ENCODE measurements at places on chromosomes 7 and 10.

- DNase-seq, result no peak
Measured at GRCh38 chr10:25839683-25840082, 94.3 kb upstream of the MYO3A start.

- DNase-seq, result no peak
Measured at GRCh38 chr10:11006428-11006825, 11.2 kb upstream of the CELF2 start.

GRCh38 chr7:2209961-2210323 is 22.8 kb downstream of the MAD1L1 start:
- no peak for DNase-seq

DNA sequence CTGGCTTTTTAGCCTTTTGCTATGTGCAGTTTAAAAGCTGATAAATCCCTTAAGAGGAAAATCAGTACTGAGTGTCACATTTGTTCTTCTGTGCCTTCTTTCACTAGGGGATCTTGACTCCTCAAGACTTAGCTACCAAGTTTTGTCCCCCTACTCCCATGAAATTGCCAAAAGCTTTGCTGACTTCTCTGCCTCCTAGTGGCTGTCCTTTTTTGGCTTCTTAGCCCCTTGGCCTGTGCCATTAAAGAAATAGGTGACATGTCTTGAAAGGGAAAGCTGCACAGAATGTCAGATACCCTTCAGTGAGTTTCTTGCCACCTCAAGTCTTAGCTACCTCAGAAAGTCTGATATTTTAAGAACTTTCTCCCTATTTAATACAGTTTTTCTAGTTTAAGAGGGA is 10.5 kb downstream of the MKLN1 start:
- no peak for DNase-seq

DNA sequence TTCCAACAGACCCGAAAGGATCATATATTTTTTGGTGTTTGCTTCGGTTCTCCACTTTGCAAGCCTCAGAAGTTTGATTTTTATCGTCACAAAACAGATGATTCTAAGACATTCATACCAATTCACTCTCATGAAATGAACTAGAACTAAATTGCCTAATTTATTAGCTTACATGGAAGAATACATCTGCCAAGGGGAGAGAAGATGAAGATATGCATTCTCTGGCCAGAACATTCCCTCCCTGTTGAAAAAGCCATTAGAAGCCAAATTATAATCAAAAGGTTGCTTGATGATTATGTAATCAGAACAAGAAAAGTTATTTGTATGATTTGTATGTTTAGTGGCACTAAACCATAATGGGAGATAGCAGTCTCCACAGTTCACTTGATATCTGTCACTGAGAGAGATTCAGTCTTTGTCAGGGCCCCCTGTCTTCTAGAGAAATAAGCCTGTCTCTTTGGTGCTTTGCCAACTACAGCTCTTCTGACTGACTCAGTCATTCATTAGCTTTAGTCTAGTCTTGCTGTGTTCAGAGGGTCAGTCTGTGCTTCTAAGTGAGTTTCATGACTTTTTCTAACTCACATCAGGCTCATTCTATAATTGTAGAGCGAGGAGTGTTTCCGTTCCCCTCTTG is 95.3 kb upstream of the GNAI1 start:
- DNase-seq, result no peak

DNA sequence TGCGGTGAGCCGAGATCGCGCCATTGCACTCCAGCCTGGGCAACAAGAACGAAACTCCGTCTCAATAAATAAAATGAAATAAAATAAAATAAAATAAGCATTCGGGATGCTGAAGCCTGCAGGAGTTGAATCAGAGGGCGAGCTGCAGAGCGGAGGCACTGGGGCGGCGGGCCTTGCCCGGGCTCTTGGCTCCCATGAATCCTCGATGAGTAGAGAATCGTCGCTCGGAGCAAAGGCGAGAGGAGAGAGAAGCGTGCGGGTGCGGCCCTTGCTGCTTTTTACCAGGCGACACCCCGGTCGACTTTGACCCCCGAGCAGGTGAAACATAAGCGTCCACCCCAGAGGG is 168.3 kb downstream of the UBE2H start:
- DNase-seq, result no peak

- DNase-seq, result no peak
Measured at GRCh38 chr10:59582058-59582457, 127.6 kb downstream of the SLC16A9 start.

DNA sequence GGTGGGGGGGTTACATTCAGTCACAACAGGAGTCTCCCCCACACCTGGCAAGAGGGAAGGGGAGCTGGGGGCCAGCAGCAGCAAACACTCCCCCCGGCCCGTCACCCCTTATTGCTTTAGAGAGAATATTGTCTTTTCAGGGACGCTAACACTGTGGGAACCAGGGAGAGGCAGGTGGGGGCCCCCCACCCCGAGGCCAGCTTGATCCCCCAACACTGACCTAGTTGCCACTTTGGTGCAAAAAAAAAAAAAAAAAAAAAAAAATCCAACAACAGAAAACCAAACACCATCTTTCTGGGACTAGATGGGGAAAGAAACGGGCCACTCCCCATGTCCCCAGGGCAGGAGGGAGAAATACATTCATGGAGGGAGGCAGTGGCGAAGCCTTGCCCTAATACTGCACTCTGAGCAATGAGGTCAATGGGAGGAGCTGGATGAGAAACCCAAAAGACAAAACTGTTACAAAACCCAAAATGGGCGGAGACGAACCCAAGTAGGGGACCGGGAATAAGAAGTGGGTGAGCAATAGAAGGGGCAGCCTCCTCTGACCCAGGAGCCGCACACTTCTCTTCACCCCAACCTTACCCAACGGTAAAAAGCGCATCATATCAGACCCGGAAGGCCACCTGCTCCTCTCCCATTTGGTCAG is 6.5 kb downstream of the GNB2 start:
- DNase-seq, result no peak

DNA sequence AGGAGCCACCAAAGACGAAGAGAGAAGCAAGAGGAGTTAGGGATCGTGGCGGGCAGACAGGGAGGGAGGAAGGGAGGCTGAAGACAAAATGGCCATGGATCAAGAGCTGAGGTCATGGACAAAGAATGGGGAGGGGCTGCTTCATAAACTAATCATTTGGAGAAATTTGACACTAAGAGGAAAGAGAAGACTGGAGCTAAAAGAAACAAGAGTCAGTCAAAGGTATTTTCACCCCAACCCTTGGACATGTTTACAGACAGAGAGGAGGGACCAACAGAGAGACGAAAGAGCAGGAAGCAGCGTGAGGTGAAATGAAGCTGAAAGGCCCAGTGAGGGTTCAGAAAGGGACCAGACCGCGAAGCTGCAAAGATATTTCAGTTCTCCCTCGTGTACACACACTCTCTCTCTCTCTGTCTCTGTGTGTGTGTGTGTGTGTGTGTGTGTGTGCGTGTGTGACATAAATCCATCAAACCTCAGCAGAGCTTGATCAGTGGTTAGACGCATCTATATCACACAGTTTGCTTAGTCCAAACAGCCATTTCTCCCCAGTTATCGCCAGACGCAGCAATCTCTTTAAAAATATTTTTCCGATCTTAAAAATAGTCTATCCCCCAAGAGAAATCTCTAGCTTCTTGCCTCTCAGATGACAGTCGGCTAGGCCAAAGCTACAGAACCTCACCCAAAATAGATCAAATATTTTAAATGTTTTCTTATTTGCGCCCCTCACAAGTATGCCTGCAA is 12.5 kb upstream of the CALD1 start:
- no peak for DNase-seq

DNA sequence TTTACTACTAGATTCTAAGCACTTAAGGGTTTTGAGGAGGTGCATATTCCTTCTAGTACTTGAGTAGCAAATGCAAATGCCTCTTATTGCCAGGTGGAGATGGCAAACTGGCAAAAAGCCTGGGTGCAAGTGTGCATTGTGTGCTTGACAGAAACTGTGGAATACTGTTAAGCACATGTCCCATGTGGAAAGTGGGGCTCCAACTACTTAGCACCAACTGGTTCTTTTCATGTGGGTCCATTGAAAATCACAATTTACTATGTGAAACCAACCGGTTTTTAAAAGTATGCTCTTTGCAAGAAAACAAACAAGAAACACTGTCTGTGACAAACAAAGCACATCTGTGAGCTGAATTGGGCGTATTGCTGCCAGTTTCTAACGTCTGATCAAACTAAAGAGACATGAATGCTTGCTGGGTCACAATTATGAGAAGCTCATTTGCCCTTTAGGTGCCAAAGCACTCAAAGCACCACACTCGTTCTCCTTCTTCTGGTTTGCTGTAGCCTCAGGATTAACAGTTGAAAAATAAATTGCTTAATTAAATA is 197.4 kb downstream of the SEMA3E start:
- DNase-seq, result no peak

DNA sequence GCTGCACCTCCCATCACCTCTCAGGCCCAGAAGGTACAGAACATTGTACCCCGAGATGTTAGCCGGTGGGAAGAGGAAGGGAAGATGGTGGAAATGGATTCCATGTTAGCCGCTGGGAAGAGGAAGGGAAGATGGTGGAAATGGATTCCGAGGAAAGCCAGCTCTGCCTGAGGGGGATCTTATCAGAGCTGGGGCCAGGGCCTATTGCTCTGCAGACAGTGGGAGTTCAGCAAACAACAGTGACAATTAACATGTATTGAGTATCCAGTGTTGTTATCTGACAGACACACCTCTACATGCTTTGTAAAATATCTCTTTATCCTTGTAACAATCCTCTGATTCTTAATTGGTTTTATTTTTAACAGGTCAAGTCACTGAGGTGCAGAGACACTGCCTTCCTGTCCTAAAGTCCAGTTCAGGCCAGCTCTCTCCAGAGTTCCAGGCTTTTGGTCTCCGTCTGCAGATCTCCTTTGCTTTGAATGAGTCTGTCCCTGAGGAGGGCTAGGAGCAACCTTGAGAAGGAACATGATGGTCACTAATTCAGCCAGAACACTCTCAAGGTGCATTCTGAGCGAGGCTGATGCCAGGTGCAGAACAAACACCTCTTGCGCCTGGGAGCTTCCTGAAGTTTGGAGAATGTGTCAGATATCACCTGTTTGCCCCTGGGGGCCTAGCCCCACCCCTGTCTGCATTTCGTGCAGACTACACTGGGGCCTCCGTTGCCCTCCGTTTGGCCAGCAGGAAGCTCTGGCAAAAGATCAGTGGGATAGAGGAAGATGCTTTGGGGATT is 82.4 kb upstream of the PODXL start:
- DNase-seq, result no peak

- no peak for DNase-seq
Measured at GRCh38 chr10:22604344-22605126, 109.8 kb downstream of the PIP4K2A start.

DNA sequence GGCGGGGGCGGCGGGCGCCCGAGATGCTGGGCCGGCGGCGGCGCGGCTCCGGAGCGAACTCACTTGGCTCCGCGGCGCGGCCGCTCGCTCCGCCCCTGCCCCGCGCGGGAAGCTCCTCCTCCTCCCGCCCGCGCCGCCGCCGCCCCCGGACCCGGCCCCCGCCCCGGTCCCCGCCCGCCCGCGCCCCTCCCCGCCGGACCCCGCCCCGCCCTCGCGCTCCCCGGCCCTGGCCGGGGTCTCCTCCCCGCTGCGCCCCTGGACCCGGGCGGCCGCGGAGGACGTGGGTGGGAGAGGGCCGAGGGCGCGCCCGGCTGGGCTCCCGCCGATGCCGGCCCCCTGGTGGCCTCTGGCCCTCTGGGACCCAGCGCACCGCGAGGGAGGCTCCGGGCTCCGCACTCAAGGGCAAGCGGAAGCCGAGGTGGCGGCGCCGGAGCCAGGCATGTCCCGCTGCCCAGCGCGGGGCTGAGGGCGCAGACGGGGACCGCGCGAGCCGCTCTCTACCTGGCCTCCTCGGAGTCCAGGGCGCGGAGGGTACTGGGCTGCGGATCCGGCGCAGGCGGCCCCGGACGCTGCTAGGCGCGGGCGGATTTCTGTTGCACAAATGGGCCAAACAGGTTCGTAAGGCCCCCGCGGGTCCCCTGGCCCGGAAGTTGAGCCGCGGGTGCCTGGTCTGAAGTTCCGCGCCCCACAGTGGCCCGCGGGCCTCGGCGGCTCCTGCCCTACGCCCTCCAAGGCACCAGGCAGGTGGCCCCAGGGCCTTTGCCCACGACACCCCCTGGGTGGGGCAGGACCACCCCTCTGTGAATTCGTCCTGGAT is at the start of gene TCERG1L:
TSS of gene TCERG1L (minus strand) at position 61 of the 817 bp plus-strand sequence. CDS start 86 bp downstream, outside the sequence.
- no peak for DNase-seq

DNA sequence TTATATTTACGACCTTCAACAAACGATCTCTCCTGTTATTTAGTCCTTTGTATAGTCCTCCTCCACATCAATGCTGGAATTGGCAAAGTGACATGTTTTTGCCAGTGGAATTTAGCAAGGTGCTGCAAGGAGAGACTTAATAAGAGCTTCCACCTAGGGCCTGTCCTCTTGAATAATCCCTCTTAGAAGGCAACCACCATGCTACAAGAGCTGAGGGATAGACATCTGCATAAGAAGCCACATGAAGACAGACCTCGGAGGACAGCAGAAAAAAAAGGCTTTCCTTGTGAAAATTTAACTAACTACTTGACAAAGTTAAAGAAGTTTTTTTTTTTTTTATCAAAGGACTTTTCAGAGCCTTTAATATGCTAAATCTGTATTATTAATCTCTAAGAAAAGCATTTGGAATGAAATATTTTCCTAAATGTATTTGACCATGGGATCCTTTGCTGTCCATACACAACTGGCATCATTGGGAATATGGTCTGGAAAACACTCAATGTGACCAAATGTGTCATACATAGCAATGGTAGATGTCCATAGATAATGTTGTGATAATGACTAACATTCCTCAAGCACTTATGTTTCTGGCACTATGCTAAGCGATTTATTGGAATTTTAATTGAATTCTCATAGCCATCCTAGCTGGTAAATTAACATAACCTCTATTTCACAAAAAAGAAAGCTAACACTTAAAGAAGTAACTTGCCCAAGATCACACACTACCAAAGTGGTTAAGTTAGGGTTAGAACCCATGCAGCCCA is 13.2 kb downstream of the HYCC1 start:
- no peak for DNase-seq

DNA sequence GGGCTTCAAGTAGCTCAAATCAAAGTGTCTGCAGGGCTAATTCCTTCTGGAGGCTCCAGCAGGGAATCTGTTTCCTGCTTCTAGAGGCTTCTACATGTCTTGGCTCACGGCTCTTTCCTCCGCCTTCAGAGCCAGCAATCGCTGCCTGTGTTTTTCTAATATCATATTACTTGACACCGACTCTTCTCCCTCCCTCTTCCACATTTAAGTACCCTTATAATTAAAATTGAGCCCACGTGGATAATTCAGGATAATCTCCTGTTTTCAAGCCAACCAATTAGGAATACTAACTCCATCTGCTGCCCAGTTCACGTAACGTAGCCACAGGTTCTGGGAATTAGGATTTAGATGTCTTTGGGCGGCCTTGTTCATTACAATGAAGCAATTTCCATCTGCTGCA is 372.2 kb downstream of the DPP6 start:
- DNase-seq, result no peak

- DNase-seq, result no peak
Measured at GRCh38 chr10:78830976-78831375, 237.8 kb upstream of the ZMIZ1 start.

DNA sequence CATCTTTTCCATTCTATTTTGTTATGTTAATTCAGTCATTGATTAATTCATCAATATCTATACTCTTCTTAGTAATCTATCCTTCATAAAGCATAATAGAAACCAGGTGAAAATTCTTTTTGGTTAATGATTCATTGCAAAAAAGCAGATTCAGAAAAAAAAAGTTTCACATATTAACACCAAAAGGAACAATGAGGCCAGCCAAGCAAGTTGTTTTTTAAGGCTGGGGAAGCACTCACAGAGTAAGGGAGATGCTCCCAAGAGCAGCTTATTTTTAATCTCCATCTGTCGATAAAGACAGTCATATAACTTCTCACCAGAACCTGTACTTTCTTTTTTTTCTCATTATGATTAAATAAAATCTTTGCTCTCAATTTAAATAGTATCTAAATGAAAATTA is 95.8 kb downstream of the CACNA2D1 start:
- DNase-seq, result no peak

Data from CD4-positive, alpha-beta T cell treated with Interleukin-17A for 4 hours (primary cell).